ENCODE measurements at places on chromosomes 7 and 10.

GRCh38 chr10:91549262-91549661 lies 83.6 kb downstream of the PPP1R3C start:
- DNase-seq, result no peak

DNA sequence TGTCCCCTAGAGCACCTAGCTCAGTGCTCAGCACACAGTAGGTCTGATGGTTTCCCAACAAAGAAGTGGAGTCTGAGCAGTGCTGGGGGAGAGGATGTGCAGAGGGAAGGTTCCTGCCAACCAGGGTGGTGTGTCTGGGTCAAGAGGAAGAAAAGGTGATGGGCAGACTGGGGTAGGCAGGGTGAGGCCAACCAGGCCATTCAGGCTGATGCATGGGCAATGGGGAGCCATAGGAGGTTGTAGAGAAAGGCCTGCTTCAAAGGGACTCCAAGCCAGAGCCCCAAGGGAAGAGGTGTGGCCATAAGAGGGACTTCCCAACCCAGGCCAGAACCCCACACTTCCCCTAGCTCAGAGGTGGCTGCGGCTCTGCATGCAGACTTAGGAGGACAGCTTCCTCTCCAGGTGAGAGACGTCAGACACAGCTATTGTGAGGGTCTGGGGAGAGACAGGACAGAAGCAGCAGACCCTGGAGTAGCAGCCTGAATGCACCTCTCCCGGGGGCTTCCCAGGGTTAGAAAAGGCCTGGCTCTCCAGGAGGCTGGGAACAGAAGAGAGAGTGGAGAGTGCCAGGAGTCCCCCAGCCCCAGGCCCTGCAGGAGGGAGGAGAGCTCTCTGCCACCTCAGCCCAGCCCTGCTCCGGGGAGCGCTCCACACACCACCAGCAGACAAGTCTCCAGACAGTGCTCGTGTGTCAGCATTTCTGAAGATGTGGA lies 87.4 kb upstream of the ZMIZ1 start:
- DNase-seq, result no peak

DNA sequence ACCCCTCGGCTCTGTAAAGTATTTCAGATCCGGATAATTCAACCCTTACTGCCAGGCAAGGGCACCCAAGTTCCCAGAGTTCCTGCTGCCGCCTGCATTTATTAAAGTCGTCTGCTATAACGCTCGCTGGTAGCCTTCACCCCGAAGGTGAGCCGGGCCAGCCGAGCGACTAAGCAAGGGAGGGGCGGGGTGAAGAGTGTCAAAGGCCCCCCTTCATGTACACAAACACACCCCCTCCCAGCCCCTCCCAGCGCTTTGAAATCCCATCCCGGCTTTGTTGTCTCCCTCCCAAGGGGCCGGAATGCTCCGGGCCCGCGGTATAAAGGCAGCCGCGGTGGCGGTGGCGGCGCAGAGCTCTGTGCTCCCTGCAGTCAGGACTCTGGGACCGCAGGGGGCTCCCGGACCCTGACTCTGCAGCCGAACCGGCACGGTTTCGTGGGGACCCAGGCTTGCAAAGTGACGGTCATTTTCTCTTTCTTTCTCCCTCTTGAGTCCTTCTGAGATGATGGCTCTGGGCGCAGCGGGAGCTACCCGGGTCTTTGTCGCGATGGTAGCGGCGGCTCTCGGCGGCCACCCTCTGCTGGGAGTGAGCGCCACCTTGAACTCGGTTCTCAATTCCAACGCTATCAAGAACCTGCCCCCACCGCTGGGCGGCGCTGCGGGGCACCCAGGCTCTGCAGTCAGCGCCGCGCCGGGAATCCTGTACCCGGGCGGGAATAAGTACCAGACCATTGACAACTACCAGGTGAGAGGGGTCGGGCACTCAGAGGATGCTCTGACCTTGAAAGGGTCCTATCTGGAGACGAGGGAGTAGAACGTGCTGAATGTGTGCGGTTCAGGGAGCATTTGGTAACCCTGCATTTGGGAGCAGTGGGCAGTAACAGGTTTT lies at the start of gene DKK1:
Gene DKK1 (plus strand): TSS at position 349 of the 889 bp plus-strand sequence. CDS start 154 bp downstream, at position 503.
- no peak for DNase-seq

GRCh38 chr7:129458171-129458570 lies 23.9 kb downstream of the STRIP2 start:
- DNase-seq, result no peak

- DNase-seq, result no peak
Observed at GRCh38 chr7:151225948-151226510, 976 bp downstream of the ABCF2 start.

DNA sequence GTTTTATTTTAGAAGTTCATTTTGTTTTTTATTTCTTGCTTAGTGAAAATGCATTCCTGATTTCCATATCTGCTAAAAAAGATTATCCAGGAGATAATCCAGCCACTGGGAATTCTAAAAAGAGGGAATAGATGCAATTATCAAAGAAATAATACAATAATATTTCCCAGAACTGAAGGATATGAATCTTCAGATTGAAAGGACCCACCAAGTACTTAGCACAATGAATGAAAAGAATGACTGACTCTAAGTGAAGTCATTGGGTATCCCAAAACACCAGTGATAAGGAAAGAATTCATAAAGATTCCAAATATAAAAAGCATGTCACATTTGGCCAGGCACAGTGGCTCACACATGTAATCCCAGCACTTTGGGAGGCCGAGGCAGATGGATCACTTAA lies 79.3 kb downstream of the REEP3 start:
- DNase-seq, result no peak

GRCh38 chr10:64219271-64220025 lies 698.2 kb downstream of the REEP3 start:
- no peak for DNase-seq

DNA sequence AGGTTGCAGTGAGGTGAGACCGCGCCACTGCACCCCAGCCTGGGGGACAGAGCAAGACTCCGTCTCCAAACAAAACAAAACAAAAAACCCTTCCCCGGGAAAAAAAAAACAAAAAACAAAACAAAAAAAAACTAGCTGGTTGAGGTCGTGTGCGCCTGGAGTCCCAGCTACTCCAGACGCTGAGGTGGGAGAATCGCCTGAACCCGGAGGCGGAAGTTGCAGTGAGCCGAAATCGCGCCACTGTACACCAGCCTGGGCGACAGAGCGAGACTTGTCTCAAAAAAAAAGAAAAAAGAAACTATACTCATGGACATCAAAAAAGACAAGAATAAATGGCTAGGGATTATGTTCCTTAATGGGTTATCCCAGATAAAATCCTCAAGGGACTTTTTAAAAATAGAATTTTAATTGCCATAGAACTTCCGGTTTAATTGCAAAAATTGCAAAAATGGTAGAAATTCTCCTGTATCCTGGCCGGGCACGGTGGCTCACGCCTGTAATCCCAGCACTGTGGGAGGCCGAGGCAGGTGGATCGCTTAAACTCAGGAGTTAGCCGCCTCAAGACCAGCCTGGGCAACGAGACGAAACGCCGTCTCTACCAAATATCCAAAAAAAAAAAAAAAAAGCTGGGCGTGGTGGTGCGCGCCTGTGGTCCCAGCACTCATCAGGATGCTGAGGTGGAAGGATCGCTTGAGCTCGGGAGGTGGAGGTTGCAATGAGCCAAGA lies 37.8 kb downstream of the KLHDC10 start:
- no peak for DNase-seq

- DNase-seq, result no peak
Observed at GRCh38 chr10:28788252-28788651, 110.9 kb downstream of the BAMBI start.

GRCh38 chr7:67413670-67414069 lies 417.0 kb downstream of the TYW1 start:
- DNase-seq, result no peak

DNA sequence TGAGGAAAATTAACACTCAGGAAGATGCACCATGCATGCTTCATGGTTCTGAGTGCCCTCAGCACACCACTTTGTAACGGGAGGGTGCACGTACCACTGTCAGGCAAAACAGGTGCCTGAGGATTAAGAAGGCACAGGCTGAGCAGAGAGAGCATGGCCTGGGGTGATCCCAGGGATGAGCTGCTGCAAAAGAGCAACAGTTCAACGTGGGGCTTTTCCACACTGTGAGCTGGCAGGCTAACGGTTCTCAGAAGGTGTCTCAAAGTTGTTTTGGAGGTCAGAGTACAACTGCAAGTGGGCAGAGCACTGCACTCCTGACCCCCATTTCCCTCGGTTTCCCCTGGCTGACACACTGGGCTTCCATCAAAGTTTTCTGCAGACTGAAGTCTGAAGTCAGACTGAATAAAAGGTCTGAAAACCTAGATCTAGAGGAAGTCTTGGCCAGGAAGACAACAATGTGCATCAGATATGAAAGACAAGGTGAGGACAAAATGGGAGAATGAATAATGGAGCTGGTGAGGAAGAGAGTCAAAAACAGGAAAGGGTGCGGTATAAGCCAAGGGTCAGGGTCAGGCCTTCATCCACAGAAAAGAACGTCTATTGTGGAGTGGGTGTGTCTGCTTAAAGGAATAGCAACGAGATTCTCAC lies 20.5 kb downstream of the ZNF438 start:
- DNase-seq, result no peak

DNA sequence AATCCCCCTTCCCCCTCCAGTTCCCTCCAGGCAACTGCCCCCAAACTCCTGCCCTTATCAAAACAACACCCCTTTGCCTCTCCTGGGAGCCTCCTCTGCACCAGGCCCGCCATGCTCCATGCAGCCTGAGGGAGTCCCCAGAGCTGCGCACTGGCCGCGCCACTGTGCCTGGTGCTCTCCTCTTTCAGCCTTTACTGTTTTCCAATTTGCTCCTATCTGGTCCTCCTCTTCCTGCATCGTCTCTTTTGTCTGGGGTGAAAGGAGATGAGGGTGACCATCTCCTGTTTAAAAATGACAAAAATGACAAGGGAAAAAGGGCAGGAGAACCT lies 165.8 kb upstream of the ADCY1 start:
- no peak for DNase-seq

- DNase-seq, result no peak
Observed at GRCh38 chr10:119614686-119615085, 17.9 kb upstream of the TIAL1 start.

DNA sequence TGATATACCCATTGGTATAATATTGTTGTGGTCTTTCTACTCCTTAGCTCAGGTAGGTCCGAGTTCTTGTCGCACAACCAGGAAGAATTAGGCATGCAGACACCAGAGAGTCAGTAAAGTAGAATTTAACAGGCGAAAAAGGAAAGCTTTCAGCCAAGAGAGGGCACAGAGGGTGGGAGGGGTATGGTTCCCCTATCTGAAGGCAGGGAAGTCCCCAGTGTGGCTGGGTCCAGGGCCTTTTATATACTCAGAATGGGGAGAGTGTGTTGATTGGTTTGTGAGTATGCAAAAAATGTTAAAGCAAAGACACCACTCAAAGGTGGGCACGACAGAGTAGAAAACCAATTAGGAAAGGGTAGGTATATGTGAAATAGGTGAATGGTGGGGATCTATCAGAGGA lies 53.9 kb downstream of the IMMP2L start:
- DNase-seq, result no peak

GRCh38 chr7:53446170-53446569 lies 410.7 kb downstream of the POM121L12 start:
- DNase-seq, result no peak

DNA sequence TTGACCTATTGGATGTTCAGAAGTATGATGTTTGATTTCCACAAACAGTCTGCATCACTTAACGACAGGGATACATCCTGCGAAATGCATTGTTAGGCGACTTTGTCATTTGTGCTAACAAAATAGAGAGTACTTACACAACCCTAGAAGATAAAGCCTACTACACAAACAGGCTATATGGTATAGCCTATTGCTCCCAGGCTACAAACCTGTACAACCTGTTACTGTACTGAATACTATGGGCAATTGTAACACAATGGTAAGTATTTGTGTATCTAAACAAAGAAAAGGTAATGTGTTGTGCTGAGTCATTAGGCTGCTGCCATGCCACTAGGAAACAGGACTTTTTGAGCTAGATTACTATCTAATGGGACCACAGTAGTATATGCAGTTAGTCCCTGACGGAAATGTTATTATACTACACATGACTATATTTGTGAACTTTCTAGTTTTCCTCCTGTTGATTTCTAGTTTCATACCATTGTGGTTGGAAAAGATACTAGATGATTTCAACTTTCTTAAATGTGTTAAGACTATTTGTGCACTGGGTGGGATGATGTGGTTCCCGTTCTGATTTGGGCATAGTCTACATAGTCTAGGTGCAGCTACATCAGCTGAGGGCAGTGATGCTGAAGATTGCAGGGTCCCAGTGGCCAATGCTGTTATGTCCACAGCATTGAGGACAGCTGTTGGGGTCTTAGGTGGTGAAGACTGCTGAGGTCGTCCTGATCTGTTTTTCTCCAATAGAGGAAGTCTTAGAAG lies 161.7 kb downstream of the HTR7 start:
- DNase-seq, result no peak

DNA sequence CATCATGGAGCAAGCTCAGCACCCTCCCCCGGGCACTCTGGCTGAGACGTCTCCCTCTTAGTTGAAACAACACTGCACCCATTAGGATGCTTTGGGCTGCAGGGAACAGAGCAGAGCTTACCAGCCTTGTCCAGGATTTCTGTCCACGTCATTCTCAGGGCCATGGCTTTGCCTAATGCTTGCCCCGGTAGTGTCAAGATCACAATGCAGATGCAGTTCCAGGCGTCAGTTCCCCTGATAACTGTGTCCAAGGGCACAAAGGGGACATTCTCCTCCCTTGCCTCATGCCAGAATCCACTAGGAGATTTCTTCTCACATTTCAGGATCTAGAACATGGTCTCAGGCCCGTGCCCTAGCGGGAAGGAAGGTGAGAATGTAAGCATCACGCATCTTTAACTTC lies 17.2 kb upstream of the GRB10 start:
- no peak for DNase-seq

DNA sequence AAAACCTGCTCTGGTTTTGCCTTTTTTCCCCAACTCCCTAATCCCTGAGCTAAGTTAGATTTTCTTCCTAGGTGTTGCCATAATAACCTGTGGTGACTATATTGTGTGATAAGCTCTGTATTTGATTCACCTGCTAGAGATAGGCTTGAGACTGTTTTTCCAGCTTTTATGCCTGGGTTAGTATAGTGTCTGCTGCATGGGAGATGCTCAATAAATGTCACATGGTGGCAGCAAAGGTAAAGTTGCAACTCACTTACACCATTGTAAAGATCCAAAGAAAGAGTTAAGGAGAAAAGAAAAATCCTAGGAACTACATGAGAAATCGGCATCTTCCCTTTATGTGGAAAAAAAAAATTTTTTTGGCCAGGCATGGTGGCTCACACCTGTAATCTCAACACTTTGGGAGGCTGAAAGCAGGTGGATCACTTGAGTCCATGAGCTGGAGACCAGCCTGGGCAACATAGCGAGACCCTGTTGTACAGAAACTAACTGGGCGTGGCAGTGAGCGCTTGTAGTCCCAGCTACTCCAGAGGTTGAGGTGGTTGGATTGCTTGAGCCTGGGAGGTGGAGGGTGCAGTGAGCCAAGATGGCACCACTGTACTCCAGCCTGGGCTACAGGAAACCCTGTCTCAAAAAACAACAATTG lies 3.7 kb downstream of the CCNJ start:
- DNase-seq, result no peak
